Renal cortex interstitium (tissue), 15 donors: ENCODE measurements at places on chromosomes 12 and 14.

DNA sequence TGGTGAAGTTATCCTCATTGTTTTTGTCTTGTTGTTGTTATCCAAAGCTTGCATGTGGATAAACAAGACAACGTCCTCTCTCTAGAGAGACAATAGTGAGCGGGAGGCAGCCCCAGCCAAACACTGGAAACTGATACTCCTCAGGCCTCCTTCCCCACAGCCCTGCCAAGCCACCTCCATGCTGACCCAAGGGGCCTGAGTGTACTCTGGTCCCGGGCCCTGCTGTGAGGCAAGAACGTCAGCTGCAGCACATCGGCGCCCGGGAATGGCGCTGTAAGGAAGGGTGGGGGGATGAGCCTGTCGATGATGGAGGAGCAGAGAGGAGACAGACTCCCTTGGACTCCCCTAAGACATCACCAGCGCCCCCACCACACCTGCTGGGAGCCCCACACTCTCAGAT lies 83.6 kb downstream of the ANO2 start:
- no peak for DNase-seq

GRCh38 chr14:53743371-53743770 lies 213.3 kb downstream of the BMP4 start:
- no peak for DNase-seq

DNA sequence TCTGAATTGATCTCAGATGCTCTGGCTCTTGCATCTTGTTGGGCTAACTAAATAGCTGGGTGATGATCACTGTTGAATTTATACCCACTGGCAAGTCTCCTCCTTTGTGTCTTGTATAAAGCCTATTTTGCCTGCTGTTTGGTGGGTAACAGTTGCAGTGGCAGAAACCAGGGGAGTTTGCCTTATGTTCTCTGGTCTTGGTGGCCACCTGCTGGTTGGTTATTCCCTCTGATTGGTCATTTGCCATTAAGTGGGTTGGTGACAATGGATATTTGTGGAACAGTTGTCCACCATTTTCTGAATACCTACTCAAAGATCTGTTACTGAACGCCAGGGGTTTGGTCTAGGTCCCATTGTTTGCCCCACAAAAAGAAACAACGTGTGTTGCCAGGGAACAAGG lies 52.1 kb downstream of the AVPR1A start:
- no peak for DNase-seq

DNA sequence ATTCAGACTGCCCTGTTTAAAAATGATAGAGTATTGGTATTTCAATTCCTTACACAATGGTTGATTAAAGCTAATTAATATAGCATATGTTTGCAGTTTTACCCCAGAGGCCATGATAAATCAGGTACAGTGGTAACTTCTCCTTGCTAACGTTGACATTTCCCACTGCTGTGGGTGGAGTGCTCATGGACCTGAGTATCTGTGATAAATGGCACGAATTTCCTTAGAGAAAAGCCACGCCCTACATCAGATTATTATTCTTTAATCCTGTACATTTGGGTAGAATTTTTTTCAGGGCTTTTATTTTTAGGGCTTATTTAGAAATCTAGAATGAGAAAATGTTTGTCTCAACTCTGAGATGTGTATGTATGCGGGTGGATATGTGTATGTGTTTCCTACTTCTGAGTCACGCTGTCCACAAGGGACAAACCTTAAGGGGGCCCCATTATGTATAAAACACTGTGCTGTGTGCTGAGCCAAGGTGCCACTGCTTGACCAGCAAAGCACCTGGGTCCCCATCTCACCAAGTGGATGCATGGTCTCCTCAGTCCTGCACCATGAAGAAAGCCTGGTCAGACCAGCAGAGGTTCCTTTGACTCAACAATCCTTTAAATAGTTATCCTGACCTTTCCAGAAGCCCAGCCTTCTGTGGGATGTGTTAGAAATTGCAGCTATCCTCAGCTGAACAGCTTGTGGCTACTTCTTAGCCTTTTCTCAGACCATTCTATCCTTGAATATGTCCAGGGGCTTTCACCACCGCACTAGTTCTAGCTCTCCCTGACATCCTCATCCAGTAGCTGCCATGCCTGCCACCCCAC lies 57.9 kb upstream of the STK38L start:
- DNase-seq: no peak

GRCh38 chr12:49783917-49784676 lies 42.7 kb downstream of the TMBIM6 start:
- DNase-seq: no peak

GRCh38 chr14:97995531-97995930 lies 1198.3 kb downstream of the VRK1 start:
- DNase-seq: no peak

GRCh38 chr14:93369713-93370266 lies 22.8 kb downstream of the COX8C start:
- no peak for DNase-seq

- no peak for DNase-seq
Measured at GRCh38 chr12:67692966-67693365, 44.4 kb downstream of the DYRK2 start.

GRCh38 chr14:104091927-104092771 lies 6.6 kb downstream of the ASPG start:
- no peak for DNase-seq
